Activated naive CD4-positive, alpha-beta T cell treated with anti-CD3 and anti-CD28 coated beads, Interleukin-2, amount 10 ng/mL, durations not matched to agents 5 hours and 36 hours (primary cell): ENCODE measurements at places on chromosomes 1 and 21. TPM values are rescaled to one million over a fixed set of nuclear protein-coding genes. Genes with fewer than 3 reads are reported as not detected.

Gene XCL2
- total RNA-seq = not detected

Gene TDRD5
- not detected for total RNA-seq

Gene FNBP1L
- 0.36 TPM for total RNA-seq

Gene PRELP
- not detected for total RNA-seq

Gene CLEC20A
- not detected for total RNA-seq

Gene C1orf87
- not detected for total RNA-seq
